ENCODE measurements at places on chromosomes 2 and 18.

DNA sequence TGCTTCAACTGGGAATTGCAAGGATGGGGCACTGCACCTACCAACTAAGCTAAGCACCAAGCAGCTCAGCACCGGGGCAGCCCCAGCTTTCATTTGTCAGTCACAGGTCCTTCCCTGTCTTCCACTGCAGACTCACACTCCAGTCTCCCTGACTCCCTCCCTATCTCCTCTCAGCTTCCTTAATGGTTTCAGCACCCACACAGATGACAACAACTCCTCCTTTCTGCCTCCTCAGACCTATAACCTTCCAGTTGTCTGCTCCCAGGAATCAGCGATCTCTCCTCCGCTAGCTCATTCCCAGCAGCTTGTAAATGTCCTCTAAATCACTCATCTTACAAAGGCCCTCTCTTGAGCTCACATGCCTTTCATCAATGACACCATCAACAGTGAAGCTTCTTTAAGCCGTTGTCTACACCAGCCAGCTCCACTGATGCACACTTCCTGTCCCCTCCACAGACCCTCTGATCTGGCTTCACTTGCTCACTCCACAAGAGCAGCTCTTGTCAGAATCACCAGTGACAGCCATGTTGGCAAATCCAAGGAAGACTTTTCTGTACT lies 32.1 kb downstream of the CLASP1 start:
- DNase-seq: no peak

- no peak for DNase-seq
These were observed 37.7 kb downstream of the ID2 start for GRCh38 chr2:8719528-8719927.

DNA sequence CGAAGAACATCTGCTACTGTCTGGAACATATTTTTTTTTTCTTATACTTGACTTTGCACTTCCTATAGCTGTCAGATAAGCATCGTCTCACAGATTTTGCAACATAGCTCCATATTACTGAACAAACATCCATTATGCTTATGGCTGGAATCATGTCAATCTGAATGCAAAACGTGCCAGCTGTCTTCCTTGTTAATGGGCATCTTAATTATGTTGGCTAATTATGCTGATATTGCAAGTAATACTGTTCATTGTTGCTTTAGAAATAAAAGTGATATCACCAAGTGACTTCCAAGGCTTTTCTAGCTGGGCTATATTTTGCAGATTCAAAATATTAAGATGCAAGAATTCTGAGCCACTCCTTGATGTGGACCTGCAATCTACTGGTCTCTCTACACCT lies 176.8 kb downstream of the ARL4C start:
- DNase-seq: no peak

- no peak for DNase-seq
These were observed 145.7 kb upstream of the GLI2 start for GRCh38 chr2:120589771-120590608.

GRCh38 chr2:96739076-96739632 lies 710 bp downstream of the LMAN2L start:
- no peak for DNase-seq

- DNase-seq: no peak
These were observed 208.2 kb upstream of the ARL4C start for GRCh38 chr2:234705108-234705507.

- DNase-seq: no peak
These were observed 255.7 kb upstream of the ACVR2A start for GRCh38 chr2:147589127-147589526.

DNA sequence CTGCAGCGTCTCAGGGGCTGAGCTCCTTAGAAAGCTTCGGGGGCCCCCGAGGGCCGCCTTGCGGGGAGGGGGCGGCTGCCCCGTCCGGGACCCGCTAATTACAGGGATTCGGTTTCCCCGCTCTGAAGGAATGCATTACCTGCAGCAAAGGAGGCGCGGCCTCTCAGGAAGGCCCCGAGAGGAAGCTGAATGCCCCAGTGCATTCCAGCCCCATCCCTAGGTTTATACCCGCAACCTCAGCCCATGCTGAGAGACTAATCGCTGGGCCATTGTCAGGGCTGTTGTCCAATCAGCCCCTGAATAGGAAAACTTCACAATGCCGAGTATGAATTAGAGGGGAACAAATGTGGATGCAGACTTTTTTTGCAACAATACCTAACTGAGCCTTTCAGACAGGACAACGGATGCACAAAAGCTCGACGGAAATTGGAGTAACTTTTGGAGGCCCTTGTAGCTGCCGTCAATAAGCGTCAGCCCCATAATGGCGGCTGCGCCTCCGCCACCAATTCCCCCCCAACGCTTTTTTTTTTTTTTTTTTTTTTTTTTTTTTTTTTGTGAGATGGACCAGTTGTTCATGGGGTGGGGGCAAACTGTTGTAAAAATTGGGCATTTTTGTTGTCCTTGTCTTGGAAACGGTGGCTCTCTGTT lies 138.6 kb upstream of the SIX3 start:
- no peak for DNase-seq

- DNase-seq: no peak
These were observed 20.2 kb downstream of the PRKAG3 start for GRCh38 chr2:218811382-218811781.

DNA sequence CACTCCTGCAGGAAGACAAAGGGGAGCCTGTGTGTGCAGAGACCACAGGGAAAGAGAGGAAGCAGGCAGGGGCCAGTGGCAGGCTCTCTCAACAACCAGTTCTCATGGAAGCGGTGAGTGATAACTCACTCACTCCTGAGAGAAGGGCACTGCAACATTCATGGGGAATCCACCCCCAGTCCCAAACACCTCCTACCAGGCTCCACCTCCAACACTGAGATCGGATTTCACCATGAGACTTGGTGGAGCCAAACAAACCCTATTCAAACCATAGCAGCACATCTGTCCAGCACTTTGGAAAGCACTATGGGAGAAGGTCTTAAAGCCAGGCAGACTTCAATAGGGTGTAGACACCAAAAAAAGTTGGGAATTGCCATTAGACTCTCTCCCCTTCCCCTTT lies 345.7 kb upstream of the SPRED2 start:
- DNase-seq: no peak

DNA sequence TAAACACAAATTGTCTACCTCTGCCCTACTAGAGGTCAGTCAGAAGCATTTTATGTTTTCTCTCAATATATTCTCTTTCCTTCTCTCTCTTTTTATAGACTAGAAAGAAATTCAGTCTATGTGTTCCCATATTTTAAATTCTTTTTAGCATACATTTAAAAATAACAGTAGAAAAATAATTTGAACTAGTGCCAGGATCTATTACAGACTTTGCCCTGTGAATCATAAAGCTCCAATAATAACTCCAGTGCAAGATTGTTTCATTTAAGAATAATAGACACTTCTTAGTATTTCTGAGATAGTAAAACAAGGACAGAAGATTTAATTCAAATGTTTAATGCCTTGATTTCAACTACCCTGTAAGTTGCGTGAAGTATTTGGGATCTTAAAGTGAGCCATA lies 60.1 kb downstream of the ITGB6 start:
- DNase-seq: no peak

DNA sequence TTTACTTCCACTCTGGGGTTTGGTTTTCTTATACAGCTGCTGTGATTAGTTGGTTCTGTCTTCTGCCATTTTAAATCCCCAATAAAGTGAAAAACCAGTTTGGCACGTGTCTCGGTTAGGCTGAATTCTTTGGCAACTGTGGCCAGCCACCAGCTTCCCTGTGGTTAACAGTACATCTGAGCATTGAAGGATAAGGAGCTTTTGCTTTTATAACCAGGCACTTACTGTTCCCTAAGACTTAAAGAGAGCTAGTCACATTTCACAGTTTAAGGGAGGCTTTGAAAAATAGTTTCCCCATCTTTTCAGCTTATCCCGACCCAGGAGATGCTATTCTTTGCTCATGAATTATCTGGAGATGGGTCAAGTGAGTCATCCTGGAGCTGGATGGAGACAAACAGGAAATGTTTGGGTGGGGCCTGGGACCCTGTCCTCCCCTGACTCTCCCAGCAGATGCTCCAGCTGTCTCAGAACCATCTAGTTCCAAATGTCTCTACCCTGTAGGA lies 57.3 kb upstream of the EML6 start:
- DNase-seq: no peak

GRCh38 chr18:41466436-41467160 lies 488.4 kb upstream of the PIK3C3 start:
- DNase-seq: no peak

GRCh38 chr2:207115715-207116364 lies 49.9 kb downstream of the KLF7 start:
- no peak for DNase-seq

- DNase-seq: no peak
These were observed 15.6 kb downstream of the ATOH8 start for GRCh38 chr2:85769236-85769982.

GRCh38 chr2:174157053-174157452 lies 91.3 kb downstream of the OLA1 start:
- DNase-seq: no peak

- DNase-seq: no peak
These were observed 387.5 kb downstream of the CDH2 start for GRCh38 chr18:27789406-27789805.

DNA sequence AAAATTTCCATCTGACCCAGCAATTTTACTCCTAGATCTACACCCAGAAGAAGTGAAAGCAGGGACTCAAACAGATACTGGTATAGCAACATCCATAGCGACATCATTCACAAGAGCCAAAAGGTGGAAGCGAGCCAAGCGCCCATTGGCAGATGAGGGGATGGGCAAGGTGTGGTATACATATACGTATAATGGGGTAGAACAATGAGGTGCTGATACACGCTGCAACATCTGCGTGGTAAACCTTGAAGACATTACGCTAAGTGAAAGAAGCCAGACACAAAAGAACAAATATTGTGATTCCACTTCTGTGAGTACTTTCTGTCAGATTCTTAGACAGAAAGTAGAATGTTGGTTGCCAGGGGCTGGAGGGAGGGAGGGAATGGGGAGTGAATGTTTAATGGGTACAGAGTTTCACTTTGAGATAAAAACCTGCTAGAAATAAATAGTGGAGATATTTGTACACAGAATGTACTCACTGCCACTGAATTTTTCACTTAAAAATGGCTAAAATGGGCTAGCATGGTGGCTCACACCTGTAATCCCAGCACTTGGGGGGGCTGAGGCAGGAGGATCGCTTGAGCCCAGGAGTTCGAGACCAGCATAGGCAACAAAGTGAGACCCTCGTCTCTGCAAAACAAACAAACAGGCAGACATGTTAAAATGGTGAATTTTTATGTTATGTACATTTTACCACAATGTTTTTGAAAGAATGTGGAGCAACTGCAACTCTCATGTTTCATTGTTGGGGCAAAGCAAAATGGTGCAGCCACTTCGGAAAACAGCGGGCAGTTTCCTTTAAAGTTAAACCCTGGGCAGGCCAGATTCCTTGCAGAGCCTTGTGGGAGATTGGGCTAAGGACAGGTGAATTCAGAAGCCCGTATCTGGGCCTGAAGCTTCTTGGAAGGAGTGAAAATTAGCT lies 103.4 kb upstream of the MYCN start:
- no peak for DNase-seq

All from tibial nerve (tissue), 4 donors.